AG04449 (cell line): ENCODE measurements at places on chromosomes 1 and 21.
A peak's percentile ranks its signal among the peaks of the same experiment; 100 is the strongest.

- DNase-seq, result no peak
Observed at GRCh38 chr1:87820668-87821334, 492.1 kb downstream of the LMO4 start.

- no peak for DNase-seq
Observed at GRCh38 chr1:38041936-38042834, 4.4 kb downstream of the POU3F1 start.

- no peak for DNase-seq
Observed at GRCh38 chr1:242245255-242245654, 246.4 kb upstream of the MAP1LC3C start.

DNA sequence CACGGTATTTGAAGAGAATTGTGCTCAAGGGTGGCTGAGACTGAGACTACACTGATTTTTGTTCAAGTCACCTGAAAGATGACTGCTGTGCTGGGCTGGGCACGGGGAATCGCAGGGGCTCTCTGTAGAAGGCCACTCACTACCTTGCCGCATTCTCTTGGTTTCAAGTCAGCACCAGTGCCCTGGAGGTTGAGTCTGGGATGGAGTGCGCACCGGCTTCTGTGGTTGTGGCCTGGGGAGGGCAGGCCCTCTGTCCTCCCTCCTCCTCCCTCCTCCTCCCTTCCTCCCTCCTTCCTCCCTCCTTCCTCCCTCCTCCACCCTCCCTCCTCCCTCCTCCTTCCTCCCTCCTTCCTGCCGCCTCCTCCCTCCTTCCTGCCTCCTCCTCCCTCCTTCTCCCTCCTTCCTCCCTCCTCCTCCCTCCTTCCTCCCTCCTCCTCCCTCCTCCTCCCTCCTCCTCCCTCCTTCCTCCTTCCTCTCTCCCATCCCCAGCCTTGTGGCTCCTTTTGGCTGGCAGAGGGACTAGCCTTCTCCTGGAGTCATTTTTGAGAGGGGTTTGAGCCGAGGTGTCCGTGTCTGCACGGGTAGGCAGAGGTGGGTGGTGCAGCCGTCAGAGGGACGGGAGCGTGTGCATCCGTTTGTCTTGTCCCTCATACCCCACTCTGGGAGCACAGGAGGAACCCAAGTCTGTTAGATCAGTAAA, 9.5 kb downstream of the RER1 start:
- DNase-seq, result no peak

DNA sequence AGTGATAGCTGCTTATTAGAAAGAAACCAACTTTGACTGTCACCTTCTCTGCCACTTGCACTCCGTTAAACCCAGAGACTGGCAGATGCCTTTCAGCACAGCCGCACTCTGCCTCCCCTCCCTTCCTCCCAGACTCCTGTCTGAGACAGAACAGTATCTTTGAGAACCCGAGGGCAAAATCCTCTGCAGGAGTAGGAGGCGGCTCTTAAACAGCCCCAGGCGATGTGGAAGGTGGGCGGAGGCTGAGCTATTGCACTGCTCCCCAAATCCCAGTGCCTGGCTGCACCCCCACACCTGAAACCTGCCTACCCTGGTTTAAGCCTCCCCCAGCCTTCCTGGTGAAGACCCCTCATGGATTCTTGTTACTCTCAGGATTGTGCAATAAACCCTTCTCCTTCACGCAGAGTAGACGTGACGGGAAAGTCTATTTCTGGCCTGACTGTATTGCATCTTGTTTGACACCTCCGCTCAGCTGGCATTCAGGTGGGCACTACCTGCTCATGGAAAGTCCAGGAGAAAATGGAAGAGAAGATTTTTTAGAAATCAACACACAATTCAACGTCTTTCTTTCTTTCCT, 34.4 kb upstream of the IGSF21 start:
- DNase-seq, result no peak

GRCh38 chr1:52474807-52475206, 70.4 kb downstream of the PRPF38A start:
- no peak for DNase-seq

- no peak for DNase-seq
Observed at GRCh38 chr1:223711173-223711572, 1.2 kb upstream of the CAPN2 start.

GRCh38 chr21:45290948-45291612, 3.4 kb upstream of the POFUT2 start:
- no peak for DNase-seq

GRCh38 chr1:23869051-23869450, 961 bp upstream of the FUCA1 start:
- no peak for DNase-seq

GRCh38 chr1:61149010-61149860, 66.9 kb downstream of the NFIA start:
- no peak for DNase-seq

GRCh38 chr1:53460666-53461322, 1.6 kb downstream of the DMRTB1 start:
- DNase-seq, result no peak

- no peak for DNase-seq
Observed at GRCh38 chr1:2385606-2386280, 5.6 kb downstream of the MORN1 start.

GRCh38 chr1:38059635-38060250, 13.2 kb upstream of the POU3F1 start:
- DNase-seq, result no peak

DNA sequence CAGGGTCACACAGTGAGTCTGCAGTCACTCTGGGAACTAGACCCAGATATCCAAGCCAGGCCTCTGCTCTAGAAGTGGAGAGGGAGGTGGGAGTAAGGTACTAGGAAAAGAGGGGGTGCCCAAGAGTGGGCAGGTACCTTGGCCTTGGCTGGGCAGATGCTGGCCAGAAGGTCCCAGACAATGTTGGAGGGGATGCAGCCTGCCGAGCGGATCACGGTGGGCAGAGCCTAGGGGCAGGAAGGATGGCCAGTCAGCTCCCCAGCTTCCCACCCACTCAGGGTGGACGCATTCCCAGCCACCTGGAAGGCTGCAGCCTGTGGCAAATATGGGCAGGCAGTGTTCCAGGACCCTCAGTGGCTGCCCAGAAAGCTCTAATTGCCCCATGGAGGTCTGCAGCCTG, 23.3 kb downstream of the SPOCD1 start:
- no peak for DNase-seq

GRCh38 chr1:211356723-211357407, 30.2 kb downstream of the TRAF5 start:
- no peak for DNase-seq

GRCh38 chr1:58727364-58727763, 27.5 kb upstream of the MYSM1 start:
- no peak for DNase-seq

DNA sequence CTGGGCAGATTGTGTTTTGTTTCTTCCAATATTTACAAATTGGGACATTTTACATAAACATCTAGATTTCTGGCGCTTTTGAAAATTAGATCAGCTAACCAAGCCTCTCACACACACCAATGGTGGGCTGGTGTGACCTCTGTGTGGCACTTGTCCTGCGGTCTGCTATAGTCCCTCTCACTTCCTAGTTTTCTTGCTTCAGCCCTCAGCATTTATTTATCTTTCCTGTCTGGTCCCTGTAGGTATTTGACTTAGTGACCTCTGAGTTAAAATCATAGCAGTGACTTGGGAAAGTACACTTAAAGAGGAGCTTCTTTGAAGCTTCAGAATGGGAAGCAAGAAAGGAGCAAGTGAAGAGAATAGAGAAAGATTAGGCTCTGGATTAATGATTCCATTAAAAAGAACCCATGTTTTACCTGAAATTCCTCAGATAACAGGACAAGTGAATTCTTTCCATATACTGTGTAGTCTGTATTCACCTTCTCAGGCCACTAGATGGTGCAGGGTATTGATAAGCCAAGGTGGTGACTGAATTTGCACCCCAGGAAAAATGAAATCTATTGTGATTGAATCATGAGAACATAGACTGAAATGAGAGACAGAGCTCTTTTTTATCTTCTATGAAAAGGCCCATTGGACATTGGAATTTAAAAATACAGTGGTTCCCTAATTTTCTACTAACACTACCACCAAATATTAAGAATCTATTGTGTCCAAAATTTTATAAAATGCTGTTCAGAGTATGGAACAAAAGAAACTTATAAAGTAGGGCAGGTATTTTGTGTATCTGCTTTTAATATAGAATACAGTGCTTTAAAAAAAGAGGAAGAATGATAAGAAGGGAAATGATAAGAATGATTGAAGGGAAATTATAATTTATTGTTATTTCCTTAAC, 7.1 kb upstream of the DIPK1A start:
- DNase-seq, result no peak

DNA sequence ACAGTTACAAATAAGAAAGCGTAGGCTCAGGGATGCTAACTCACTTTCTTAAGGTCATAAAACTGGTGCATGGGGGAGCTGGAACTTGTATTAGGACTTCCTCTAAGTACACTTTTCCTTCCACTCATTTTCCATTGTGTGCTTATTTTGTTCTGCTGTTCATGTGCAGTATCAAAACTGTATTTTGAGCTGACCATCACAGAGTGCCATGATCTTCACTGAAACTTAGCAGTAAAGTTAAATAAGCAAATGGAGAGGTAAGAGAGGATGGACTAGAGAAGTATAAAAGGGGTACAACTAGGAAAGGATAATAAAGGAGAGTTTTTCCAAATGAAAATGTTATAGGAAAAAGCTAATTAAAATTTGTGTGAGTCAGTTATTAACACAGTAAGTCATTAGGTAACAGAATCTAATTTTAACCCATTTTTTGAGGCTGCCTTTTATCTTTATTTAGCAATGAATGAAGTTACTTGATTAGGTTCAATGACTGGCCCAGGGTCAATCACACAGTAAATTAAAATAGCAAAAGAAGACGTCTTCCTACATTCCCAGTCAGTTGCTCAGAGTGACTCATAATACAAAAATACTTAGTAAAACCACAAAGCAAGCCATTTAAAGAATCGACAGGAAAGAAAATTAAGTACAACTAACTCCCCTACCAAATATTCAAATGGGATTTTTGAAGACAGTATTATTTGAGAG, 165.8 kb upstream of the C1orf105 start:
- peak; percentile 73 for DNase-seq

GRCh38 chr1:211985556-211986264, 49.6 kb downstream of the INTS7 start:
- no peak for DNase-seq

- DNase-seq, result no peak
Observed at GRCh38 chr1:171488190-171488929, 3.0 kb downstream of the PRRC2C start.

DNA sequence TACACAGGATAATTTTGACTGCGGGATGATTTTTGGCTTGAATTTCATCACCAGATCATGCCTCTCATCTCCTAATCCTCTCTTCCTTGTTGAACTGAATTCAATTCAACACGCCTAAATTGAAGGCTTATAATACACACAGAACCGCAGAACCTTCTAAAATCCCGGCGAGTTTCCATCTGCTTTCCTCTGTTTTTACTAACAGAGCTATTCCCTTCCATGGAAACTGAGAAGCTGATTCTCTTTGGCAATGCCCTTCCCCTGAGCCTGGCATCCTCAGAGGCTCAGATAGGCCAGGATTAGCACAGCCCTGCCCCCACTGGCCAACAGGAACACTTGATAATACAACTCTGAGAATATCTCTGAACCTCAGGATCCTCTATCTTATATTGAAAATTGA, 130.2 kb downstream of the CAPN8 start:
- no peak for DNase-seq

DNA sequence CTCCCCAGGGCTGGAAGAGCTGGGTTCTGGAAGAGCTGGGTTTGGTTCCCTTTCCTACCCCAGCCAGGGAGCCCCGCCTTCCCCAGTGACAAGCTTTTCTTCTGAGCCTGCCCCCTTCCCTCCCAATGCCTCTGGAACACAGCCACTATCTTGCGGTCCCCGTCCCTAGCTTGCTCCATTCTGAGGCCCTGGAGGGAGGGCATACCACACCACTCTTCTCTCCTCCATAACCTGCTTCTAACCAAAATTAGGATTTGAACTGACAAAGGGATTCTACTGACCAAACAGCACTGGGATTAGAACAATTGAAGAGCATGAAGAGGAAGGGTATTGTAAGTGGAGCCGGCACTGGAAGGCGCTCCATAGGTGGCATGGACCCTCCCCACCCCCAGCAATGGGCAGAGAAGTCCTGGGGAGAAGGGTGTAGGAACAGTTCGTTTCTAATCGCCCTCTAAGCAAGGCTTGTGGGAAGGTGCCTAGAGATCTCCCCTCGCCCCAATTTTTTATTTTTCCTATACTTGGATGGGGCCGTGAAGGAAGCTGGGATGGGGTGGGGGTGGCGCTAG, 690 bp downstream of the C1orf216 start:
- DNase-seq, result no peak
